Cardiac muscle cell (in vitro differentiated cells and primary cell): ENCODE measurements at places on chromosomes 12 and 14. TPM values are rescaled to one million over a fixed set of nuclear protein-coding genes. Genes with fewer than 3 reads are reported as not detected.

DNA sequence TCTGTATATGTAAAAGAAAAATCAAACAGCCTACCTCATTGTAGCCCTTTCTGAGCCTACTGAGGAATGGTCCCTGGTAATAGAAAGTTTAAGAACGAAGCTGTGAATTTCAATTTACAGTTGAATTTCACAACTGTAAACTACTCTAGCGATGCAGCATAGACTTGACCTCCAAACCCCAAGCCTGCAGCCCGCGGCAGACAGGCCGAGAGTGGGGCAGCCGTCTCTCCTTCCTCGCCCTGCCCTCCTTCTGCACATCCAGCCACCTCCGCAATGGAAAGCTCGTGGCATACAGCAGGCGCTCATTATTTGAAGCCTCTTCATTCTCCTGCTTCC is 15.3 kb downstream of the RNASE2 start:
- H3K36me3 ChIP-seq: no peaks in the 10 kb centered on the region
- H3K4me1 ChIP-seq: peaks cover 3% of the 10 kb centered on the region
- H3K27ac ChIP-seq: peak overlapping the region; percentile 82
- peaks cover 6% of the 10 kb centered on the region for H3K27me3 ChIP-seq

DNA sequence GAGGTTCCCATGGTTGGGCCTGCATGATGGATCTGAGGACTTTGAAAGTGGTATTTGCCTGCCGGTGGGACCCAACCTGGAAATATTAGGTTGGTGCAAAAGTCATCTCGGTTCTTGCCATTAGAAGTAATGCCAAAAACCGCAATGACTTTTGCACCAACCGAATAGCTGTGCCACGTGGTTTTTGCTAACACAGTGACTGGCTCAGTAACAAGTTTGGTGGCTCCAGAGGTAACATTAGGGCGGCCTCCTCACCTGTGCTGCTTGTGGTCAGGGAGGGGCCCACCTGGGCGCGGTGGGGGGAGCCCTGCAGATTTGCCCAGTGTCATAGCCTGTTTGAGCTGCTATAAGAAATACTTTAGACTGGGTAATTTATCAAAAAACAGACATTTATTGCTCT is 1.8 kb downstream of the BDKRB2 start:
- peaks cover 4% of the 10 kb centered on the region for H3K4me1 ChIP-seq
- DNase-seq: no peak
- no peaks in the 10 kb centered on the region for H3K36me3 ChIP-seq
- H3K27me3 ChIP-seq: no peaks in the 10 kb centered on the region

DNA sequence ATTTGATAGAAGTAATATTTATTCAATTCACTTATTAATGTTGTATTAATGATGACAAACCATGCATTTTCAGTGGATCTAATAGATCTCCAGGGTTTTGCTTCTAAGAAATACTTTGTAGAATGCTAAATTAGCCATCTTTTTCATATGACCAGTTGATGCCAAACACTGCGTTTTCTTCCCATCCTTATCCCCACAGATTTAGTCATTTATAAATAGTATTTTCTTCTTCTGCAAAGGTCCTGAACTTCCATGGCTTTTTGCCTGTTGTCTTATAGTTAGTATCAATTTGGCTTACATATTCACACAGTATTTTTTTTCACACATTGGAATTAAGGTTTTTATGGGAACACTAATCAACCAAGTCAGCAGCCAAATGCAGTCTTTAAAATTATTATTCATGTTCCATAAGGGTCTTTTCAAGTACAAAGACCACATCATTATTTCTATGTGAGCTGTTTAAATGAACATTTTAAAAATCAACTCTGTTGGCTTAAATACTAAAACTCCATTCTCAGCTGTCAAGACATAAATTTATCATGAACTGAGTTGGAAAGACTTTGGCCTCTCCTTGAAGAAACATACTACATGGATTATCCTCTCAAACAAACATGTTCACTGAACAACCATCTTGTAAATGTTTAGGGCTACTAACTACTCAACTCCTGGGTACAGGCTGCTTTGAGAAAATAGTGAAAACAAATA is 1278.4 kb upstream of the FLRT2 start:
- H3K4me3 ChIP-seq: no peak overlapping the region
- H3K27ac ChIP-seq: no peak overlapping the region
- no peaks in the 10 kb centered on the region for H3K27me3 ChIP-seq

HOXC12 gene
- total RNA-seq: not detected in 2 replicates
